Cortex of kidney (tissue), 1 donor: ENCODE measurements at places on chromosomes 2 and 18.

GRCh38 chr2:225399504-225399903 is at the start of gene NYAP2:
Gene NYAP2 (plus strand): TSS chr2:225399710. CDS start chr2:225408881, 9,171 bp downstream.
- DNase-seq, result no peak

DNA sequence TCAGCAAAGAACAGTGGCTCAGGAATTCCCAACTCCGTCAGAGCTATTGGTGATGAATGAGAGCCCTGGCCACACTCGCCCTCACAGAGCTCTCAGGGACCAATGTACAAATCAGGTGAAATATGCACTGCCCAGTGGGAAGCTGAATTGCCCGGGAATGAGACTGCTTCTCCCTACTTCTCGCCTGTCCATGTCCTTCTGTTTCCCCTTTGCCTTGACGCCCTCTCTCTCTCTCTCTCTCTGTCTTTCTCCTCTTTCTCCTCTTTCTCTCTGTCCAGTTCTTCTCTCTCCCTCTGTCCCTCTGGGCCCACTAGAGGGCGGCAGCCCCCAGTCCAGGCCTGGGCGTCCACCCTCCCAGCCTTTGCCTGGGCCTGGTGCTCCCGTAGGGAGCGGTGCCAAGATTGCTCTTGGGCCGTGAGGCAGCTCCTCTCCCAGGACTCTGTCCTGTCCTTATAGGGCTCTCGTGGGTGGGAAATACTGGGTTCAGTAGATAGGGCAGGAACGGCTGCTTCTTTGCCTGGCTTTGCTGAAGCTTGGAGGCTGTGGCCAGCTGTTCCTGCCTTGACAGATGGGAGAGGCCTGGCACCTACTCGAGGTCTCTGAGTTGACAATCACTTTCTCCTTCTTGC is 28.4 kb upstream of the PUM2 start:
- no peak for DNase-seq

DNA sequence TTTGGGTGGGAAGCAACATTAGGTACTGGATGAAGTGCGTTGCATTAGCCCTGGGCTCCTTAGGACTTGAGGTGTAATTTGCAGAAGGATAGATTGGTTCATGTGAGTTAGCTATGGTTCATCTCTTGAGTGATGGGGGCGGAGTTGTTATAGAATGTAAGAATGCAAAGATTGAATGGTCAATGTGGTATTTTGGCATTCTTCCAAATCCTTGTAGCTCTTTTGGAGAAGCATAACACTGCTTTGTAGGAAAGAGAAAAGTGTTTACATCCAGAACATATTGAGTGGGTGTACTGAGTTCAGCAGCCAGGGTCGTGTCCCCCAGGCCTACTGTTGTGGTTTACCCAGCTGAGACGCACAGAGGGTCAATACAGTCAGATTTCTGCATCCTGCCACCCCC is 173.5 kb downstream of the FMNL2 start:
- DNase-seq, result no peak

- DNase-seq, result no peak
Observed at GRCh38 chr18:11336241-11336640, 186.9 kb upstream of the PIEZO2 start.

DNA sequence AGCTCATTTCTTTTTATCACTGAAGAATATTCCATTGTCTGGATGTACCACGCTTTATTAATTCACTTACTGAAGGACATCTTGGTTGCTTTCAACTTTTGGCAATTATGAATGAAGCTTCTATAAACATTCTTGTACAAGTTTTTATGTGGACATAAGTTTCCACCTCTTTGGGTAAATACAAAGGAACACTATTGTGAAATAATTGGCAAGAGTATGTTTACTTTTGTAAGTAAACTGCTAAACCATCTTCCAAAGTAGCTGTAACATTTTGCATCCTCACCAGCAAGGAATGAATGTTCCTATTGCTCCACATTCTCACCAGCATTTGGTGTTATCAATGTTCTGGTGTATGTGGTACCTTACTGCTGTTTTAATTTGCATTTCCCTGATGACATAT is 15.8 kb upstream of the VWC2L start:
- DNase-seq, result no peak
